ENCODE measurements at places on chromosomes 6 and 20.

- H3K4me1 ChIP-seq = peaks cover 5% of the 10 kb centered on the region
- no peaks in the 10 kb centered on the region for H3K36me3 ChIP-seq
- no peaks in the 10 kb centered on the region for H3K27me3 ChIP-seq
- no peak overlapping the region for H3K4me3 ChIP-seq
- DNase-seq = no peak
- H3K27ac ChIP-seq = peak overlapping the region; percentile 57
Measured at GRCh38 chr6:12585497-12585958, 131.0 kb upstream of the PHACTR1 start.

DNA sequence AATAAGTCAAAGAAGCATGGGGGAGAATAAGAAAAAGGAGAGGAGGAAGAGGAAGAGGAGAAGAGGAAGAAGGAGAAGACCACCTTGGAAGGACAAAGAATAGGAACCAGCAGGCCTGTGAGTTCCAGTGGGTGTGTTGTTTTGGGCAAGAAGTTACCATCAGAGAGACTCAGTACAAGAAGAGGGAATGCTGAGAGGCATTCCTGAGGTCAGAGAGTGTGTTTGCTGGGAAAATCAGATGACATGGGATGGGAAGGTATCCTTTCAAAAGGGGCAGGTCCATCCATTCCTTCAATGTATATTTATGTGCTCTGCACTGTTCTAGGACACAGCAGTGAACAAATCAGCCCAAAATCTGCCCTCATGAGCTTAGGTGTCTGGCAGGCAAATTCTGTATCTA is 40.5 kb upstream of the PRIM2 start:
- no peak overlapping the region for H3K27ac ChIP-seq
- no peak for DNase-seq
- H3K36me3 ChIP-seq = no peaks in the 10 kb centered on the region

DNA sequence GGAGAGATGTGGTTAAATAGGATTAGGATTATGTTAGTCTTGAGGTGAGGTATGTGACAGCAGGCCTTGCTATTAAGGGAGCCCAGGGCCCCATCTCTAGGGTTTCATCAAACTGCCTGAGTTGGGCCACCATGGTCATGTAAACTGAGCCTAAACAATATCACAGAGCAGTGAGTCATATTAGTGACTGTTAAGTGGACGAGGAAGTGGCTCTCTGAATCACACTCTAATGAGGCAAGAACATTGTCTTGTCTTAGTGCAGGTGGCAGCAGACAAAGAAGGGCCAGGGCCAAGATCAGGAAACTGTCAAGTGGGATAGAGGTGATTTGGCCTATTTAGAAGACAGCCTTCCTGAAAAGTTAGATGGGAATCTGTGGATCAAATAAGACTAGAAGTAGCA is 23.1 kb downstream of the ENPP3 start:
- no peaks in the 10 kb centered on the region for H3K27me3 ChIP-seq
- no peak overlapping the region for H3K4me3 ChIP-seq
- no peaks in the 10 kb centered on the region for H3K4me1 ChIP-seq
- no peak overlapping the region for H3K27ac ChIP-seq

DNA sequence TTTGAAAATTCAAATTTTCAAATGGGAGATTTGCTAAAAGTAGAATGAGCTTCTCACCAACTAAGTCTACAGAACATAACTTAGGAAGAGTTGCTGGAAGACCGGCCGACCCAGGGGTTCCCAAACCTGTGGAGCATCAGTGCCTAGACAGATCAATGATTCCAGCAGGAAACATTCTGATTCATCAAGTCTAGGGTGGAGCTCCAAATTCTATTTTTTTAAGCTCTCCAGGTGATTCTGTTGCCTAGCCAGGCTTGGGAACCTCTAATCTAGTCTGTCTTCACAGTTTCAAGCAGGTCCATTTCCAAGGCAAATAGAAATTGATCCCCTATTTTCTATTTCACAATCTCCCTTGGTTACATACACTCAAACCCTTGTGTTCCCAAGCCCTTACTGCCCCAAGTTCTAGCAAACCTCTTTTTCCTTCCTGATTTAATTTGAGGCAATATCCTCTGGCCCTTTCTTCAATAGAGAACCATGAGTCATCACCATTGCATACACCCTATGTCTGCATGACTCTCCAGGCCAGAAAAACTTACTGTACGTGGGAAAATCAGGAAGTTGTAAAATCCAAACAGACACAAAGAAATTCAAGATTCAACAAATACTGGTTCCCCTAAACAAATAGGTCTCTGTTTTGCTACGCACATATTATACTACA is 8.9 kb downstream of the ATXN1 start:
- no peak overlapping the region for H3K27ac ChIP-seq
- H3K4me3 ChIP-seq = no peak overlapping the region
- DNase-seq = no peak
- peaks cover 54% of the 10 kb centered on the region for H3K4me1 ChIP-seq

- DNase-seq = no peak
- H3K27ac ChIP-seq = no peak overlapping the region
- H3K36me3 ChIP-seq = no peaks in the 10 kb centered on the region
- H3K4me1 ChIP-seq = peaks cover 17% of the 10 kb centered on the region
- no peak overlapping the region for H3K4me3 ChIP-seq
- H3K27me3 ChIP-seq = no peaks in the 10 kb centered on the region
Measured at GRCh38 chr6:169158691-169159090, 95.0 kb downstream of the THBS2 start.

DNA sequence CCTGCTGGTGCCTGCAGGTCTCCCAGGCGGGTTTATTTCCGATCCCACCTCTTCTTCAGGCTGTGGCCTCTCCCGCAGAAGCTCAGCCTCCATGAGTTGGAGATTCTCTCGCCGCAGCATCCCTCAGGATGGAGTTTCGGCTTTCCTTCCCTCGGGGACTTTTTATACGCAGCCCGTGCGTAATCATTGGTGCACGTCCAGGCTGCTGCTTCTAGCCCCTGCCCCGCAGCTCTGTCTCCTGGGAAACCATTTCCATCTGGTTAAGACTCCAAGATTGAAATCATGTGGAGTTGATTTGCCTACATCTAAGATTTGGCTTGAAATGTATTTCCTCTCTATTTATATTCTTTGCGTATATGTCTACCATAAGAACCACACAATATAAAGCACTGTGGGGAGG is 46.7 kb upstream of the CARMIL1 start:
- no peak overlapping the region for H3K27ac ChIP-seq
- no peaks in the 10 kb centered on the region for H3K36me3 ChIP-seq
- H3K4me1 ChIP-seq = no peaks in the 10 kb centered on the region
- no peak overlapping the region for H3K4me3 ChIP-seq
- H3K27me3 ChIP-seq = no peaks in the 10 kb centered on the region

- no peaks in the 10 kb centered on the region for H3K27me3 ChIP-seq
- H3K4me1 ChIP-seq = no peaks in the 10 kb centered on the region
- H3K27ac ChIP-seq = no peak overlapping the region
Measured at GRCh38 chr6:159400826-159401225, 231.6 kb downstream of the FNDC1 start.

- no peaks in the 10 kb centered on the region for H3K4me1 ChIP-seq
- no peaks in the 10 kb centered on the region for H3K27me3 ChIP-seq
- no peaks in the 10 kb centered on the region for H3K36me3 ChIP-seq
- H3K27ac ChIP-seq = no peak overlapping the region
Measured at GRCh38 chr6:64013011-64013410, 377.4 kb downstream of the PHF3 start.

GRCh38 chr20:44785768-44786167 is 24.6 kb downstream of the RIMS4 start:
- no peaks in the 10 kb centered on the region for H3K4me1 ChIP-seq
- no peak overlapping the region for H3K27ac ChIP-seq
- H3K4me3 ChIP-seq = no peak overlapping the region
- no peaks in the 10 kb centered on the region for H3K27me3 ChIP-seq

- H3K4me1 ChIP-seq = no peaks in the 10 kb centered on the region
- no peak overlapping the region for H3K4me3 ChIP-seq
- no peak overlapping the region for H3K27ac ChIP-seq
Measured at GRCh38 chr6:44787254-44787834, 399.8 kb downstream of the CDC5L start.

DNA sequence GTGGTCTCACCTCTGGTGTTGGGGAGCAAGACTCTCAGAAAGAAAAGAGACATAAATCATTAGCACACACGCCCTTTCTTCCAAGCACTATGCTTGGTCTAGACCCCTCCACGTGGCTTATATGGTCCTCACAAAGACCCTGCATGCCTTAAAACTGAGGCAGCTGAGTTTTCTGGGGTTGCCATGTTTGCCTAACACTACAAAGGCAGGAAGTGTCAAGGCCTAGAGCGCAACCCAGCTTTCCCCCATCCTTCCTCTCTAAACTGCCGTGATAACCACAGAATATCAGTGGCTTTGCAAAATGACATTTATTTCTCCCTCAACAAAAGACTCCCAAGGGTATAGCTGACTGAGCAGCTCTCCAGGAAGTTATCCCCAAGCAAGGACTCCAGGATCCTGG is 146.5 kb upstream of the TOP1 start:
- no peak overlapping the region for H3K27ac ChIP-seq
- H3K4me3 ChIP-seq = no peak overlapping the region
- no peaks in the 10 kb centered on the region for H3K36me3 ChIP-seq
- DNase-seq = no peak

- H3K27me3 ChIP-seq = no peaks in the 10 kb centered on the region
- no peak for DNase-seq
- H3K27ac ChIP-seq = peak overlapping the region; percentile 59
- H3K36me3 ChIP-seq = no peaks in the 10 kb centered on the region
- H3K4me3 ChIP-seq = no peak overlapping the region
Measured at GRCh38 chr6:149080511-149080910, 237.0 kb upstream of the TAB2 start.

GRCh38 chr6:8556370-8557013 is 121.1 kb upstream of the SLC35B3 start:
- no peaks in the 10 kb centered on the region for H3K4me1 ChIP-seq
- DNase-seq = no peak
- H3K36me3 ChIP-seq = no peaks in the 10 kb centered on the region
- no peak overlapping the region for H3K27ac ChIP-seq
- H3K4me3 ChIP-seq = no peak overlapping the region

DNA sequence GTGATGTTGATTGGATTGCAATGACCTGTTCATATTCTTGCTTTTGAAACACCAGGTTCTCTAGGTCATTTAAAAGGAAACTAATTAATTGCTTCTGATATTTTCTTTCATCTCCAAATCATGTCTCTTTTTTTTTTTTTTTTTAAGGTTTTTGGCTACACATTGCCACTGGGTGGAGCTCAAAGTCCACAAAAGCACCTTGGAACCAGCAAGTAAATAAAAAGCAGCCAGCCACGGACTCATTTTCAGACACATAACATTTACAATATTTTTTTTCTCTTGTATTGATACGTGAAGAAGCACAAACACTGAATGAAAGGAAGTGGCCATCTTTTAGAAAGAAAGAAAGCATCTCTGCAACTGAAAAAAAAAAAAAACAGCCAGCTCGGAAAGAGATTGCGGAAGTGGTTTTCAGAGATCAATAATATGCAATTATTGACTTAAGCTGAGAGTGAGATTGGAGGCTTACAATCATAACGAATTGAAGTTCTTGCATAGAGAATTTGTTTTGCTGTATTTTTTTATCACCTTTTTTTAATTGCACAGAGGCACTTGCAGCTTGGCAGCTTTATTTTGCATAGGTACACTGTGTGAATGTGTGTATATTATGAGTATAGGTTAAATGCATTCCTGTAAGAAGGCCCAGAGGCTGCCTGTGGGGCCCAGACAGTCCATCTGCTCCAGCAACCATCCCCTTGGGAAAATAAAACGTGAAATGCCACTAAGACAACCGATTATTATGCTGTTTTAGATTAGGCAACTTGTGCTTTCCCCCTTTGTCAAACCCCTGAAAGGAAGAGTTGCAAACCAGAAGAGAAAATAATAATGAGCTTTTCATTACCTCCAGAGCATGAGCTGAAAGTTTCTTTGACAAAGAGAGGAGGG is 28.2 kb downstream of the CGA start:
- H3K27me3 ChIP-seq = no peaks in the 10 kb centered on the region
- no peak overlapping the region for H3K27ac ChIP-seq
- H3K36me3 ChIP-seq = no peaks in the 10 kb centered on the region
- H3K4me1 ChIP-seq = no peaks in the 10 kb centered on the region

- no peak overlapping the region for H3K4me3 ChIP-seq
- DNase-seq = no peak
- no peaks in the 10 kb centered on the region for H3K27me3 ChIP-seq
- no peak overlapping the region for H3K27ac ChIP-seq
- no peaks in the 10 kb centered on the region for H3K36me3 ChIP-seq
Measured at GRCh38 chr6:209432-210103, 82.7 kb upstream of the DUSP22 start.

DNA sequence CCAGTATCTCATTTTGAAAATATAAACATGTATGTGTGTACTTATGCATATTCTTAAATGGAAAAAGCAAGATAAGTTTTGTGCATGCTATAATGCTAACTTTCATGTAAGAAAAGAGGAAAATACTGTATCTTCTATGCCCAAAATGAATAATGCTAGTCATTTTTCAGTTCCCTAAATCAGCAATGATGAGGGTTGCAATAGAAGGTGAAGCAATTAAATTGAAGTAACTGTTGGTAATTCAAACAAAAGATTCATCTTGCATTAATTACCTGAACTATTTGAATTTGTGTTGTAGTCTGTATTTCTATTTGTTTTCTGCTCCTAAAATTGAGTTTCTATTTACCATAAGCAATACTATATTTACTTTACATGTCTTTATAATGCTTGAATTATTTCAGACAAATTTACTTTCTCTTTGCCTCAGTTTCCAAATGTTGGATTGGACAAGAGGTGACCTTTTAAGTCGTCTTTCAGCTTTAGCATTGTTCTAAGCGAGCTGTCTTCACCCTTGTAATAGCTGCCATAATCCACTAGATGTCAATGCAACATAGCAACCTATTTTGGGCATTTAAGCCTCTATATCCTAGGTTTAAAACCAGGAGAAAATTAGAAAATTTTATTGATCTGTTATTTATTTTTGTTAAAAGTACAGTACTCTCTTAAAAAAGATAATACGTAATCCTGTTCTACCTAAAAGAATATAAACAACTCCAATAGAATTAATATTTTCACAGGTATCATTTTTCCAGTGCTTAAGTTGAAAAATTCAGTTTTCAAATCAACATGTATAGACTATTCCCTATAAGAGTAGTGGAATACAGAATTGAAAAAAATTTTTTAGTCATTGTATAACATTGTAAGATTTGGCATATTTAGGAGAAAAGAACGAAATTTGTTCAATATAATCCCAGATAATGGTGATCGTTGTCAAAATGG is 52.3 kb upstream of the IFNGR1 start:
- H3K4me3 ChIP-seq = no peak overlapping the region
- H3K27ac ChIP-seq = no peak overlapping the region
- no peaks in the 10 kb centered on the region for H3K27me3 ChIP-seq

DNA sequence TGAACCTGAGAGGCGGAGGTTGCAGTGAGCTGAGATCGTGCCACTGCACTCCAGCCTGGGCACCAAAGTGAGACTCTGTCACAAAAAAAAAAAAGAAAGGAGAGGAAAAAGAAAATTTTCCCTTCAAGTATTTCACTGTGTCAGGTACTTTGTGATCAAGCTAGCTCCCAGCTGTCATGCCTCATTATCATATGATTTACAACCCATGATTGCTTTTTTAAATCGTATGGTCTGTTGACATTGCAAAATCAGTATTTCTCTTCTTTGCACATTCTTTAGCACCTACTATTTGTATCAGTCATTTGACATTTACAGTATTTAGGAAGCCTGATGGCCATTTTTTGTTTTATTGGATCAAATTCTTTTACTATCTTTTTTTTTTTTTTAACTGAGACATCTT is 22.4 kb downstream of the SASH1 start:
- H3K4me3 ChIP-seq = no peak overlapping the region
- no peak for DNase-seq
- no peaks in the 10 kb centered on the region for H3K36me3 ChIP-seq
- H3K4me1 ChIP-seq = peaks cover 6% of the 10 kb centered on the region

- H3K27ac ChIP-seq = no peak overlapping the region
- no peak for DNase-seq
- no peaks in the 10 kb centered on the region for H3K27me3 ChIP-seq
Measured at GRCh38 chr6:146850981-146851380, 252.2 kb downstream of the ADGB start.
